ENCODE measurements at places on chromosomes 3 and 15.

DNA sequence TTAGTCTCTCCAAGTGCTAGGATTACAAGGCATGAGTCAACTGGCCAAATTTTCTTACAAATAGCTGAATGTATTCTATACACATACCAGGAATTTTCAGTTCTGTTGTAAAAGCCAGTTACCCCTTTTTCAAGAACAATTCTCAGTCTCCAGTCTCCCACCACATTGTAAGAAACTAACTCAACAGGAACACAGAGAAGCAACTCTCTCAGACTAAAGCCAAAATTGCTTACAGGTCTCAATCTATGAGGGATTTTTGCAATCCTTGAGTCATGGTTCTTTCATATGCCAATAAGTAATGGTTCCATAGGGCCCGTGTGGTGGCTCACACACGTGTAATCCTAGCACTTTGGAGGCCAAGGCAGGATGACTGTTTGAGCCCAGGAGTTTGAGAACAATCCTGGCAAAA lies 8.5 kb downstream of the IP6K2 start:
- no peak for DNase-seq

DNA sequence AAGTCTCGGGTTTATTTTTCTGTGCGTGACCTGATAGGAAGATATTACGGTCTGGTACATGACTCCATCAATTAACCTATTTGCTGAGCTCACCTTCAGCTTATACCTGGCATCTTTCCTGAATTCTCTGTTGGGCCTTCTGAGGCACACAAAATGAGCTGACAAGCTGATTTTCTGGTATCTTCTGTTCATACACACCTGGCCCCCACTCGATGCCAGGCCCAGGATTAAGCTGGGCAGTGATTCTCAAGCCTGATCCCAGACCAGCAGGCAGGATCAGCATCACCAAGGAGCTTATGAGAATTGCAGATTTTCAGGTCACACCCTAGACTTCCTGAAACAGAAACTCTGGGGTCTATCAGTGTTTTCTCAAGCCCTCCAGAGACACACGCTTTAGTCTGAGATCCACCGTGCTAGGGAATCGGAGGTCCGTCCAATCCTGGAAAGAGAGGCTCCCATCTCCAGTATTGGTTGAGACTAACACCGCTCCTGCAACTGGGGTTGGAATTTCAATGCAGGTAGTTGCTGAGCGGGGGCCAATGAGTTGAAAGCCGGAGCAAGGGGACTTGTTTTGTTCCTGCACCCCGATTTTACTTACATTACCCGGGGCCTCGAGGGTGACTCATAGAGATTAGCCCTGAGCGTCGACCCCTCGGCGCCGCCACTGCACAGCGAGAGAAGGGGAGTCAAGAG lies 636 bp upstream of the EIF1B start:
- DNase-seq: no peak

GRCh38 chr3:32184187-32184730 lies 54.2 kb upstream of the CMTM8 start:
- no peak for DNase-seq

- DNase-seq: no peak
Observed at GRCh38 chr15:68418611-68419161, 13.3 kb downstream of the ITGA11 start.

DNA sequence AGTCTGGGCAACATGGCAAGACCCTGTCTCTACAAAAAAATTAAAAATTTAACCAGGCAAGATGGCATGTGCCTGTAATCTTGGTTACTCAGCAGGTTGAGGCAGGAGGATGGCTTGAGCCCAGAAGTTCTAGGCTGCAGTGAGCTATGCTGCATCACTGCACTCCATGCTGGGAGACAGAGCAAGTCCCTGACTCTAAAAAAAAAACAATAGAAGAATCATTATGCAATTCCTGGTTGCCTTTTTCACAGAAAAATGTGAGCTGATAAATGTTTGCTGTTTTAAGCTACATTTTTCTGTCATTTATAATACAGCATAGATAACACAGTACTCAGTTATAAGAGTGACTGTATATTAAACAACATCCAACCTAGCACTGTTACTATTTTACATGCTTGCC lies 148.8 kb downstream of the SCAPER start:
- DNase-seq: no peak

DNA sequence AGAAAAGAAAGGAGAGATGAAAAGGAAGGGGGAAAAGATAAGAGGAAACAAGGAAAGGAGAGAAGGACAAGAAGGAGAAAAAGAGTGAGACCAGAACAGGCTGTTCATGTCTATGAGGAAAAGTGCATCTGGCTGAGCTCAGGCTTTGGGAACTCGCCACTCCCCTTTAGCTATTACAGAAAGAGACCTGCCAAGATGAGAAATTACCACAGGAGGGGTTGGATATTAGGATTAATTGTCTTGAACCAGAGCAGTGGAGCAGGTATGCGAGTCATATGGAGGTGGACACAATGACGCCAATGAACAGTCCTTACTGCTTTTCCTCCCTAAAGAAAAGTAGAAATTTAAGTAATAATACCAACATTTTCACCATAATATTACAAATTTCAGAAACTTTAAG lies 577.0 kb upstream of the ARRDC4 start:
- DNase-seq: no peak

DNA sequence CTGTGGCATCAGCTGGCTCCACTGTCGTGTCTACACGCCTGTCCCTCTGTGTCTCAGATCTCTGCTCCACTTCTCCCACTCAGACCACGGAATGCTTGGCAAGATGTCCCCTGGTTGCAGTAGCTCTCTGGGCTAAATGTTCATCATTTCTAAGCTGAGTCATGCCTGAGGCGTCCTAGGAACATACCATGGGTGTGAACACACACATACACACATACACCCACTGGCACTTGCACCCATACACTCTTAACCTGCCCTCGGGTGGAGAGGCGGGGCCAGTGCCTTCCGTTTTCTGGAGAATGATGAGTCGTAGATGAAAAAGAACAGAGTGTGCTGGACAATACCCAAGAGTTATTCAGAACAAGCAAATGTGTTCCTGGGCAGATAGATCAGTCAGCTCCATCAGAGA lies 72.4 kb downstream of the SENP2 start:
- DNase-seq: no peak

GRCh38 chr15:73573572-73573971 lies 59.6 kb downstream of the NPTN start:
- DNase-seq: no peak

Measured in activated CD4-positive, alpha-beta T cell treated with anti-CD3 and anti-CD28 coated beads, Interleukin-10, Interleukin-2, amounts not matched to agents 100 ng/mL and 50 ng/mL, durations not matched to agents 16 hours and 8 hours (primary cell).